ENCODE measurements at places on chromosomes 5 and 9. TPM values are rescaled to one million over a fixed set of nuclear protein-coding genes. Genes with fewer than 3 reads are reported as not detected.

DNA sequence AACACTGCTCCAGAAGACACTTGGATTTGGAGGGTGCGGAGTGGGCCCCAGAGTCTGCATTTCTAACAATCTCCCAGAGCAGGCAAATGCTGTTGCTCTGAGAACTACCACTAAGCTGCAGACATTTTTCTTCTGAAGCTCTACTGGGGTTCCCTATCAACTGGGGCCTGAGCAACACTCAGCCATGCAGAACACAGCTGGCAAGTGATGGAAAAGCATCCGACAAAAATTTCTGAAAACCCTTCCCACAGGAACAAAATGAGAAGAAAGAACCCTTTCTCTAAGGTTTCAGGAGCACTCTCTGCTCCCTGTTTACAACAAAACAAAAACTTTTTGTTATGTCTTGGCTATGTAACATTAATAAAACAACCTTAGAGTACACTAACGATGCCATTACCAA lies 516.9 kb downstream of the CTNND2 start:
- DNase-seq: no peak

- DNase-seq: no peak
Observed at GRCh38 chr9:96033896-96034295, 158.4 kb downstream of the ERCC6L2 start.

GRCh38 chr5:127068493-127069214 lies 4.6 kb downstream of the C5orf63 start:
- no peak for DNase-seq

DNA sequence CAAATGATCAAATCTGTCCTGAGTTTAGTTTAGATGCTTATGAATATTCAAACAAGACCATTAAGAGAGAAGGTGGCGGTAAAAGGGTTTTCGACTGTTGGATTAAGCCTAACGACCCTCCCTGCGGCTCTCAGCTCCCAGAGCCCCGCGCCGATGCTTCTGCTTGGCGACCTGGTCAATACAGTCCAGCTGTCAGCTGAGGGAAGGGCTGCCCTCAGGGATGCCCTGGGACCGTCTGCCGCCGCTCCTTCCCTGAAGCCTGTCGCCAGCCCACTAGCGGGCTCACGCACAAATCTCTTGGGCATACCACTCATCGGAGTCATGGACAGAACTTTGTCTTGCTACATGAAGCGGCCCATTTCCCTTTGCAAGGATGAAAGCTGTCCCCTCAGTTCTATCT lies 136.6 kb upstream of the RAPGEF1 start:
- peak; percentile 40 for DNase-seq

The TMEM215 gene
- total RNA-seq: not detected

- DNase-seq: no peak
Observed at GRCh38 chr9:12935714-12936113, 160.9 kb downstream of the LURAP1L start.

DNA sequence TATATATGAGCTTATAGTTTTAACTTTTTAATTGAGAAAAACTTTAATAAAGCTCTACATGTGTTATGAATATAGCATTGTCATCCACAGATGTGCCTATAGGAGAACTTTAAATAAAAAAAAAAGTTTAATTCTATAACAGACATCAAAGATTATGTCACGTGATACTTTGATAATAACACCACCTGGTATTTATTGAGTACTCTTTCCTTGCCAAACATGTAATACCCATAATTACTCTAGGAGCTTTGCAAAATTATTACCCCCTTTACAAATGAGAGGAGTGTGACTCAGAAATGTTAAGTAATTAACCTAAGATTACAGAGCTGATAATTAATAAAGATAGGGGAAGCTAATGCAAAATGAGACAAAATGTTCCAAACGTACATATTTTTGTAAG lies 43.0 kb downstream of the ITGA2 start:
- no peak for DNase-seq

The GDF9 gene
- 0.88 TPM for total RNA-seq

DNA sequence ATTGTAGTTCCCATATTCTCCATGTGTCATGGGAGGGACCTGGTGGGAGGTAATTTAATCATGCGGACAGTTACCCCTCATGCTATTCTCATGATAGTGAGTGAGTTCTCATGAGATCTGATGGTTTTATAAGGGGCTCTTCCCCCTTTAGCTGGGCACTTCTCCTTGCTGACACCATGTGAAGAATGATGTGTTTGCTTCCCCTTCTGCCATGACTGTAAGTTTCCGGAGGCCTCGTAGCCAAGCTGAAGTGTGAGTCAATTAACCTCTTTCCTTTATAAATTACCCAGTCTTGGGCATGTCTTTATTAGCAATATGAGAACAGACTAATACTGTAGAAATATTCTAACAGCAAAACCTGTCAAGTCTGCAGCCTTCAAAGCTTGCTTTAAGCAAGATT lies 293.2 kb downstream of the CTNND2 start:
- DNase-seq: no peak

The VPS13A gene
- total RNA-seq: 32.1 TPM

DNA sequence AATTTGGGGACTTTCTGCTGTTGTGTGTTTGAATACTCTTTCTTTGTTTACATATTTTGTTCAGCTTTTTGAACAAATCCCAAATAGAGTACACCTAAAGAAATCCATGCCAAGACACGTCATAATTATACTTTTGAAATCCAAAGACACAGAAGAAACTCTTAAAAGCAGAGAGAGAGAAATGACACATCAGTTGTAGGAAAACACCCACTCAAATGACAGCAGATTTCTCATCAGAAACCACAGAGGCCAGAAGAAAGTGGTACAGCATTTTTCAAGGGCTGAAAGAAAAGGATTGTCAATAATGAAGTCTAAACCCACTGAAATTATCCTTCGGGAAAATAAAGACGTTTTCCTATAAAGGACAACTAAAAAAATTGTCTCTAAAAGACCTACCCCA lies 378.6 kb downstream of the GADD45G start:
- no peak for DNase-seq

The STK32A gene
- total RNA-seq: 8.6 TPM

- DNase-seq: no peak
Observed at GRCh38 chr9:121821326-121821725, 169.9 kb downstream of the DAB2IP start.

GRCh38 chr9:127058011-127058644 lies 64.3 kb downstream of the ANGPTL2 start:
- no peak for DNase-seq

DNA sequence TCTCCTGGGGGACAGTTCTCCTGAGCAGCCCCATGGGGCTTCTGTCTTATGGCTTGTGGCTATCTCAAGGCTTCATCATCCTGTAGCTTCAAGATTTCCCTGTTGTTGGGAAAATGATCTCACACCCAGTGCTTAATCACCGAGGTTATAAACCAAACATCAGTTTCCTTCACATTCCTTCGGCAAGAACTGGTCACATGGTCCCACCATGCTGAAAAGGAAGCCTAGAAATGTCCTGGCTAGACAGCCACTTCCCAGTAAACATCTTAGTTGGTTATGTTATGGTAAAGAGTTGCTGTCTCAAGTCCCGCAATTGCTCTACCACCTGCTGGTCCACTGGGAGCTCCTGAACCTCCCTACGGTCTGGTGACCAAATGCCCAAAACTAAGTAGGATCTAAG lies 66.0 kb downstream of the RAB3C start:
- no peak for DNase-seq

The TRPM6 gene
- total RNA-seq: 1.3 TPM

- DNase-seq: peak; percentile 65
Observed at GRCh38 chr5:129771058-129771838, 23.4 kb downstream of the MINAR2 start.

DNA sequence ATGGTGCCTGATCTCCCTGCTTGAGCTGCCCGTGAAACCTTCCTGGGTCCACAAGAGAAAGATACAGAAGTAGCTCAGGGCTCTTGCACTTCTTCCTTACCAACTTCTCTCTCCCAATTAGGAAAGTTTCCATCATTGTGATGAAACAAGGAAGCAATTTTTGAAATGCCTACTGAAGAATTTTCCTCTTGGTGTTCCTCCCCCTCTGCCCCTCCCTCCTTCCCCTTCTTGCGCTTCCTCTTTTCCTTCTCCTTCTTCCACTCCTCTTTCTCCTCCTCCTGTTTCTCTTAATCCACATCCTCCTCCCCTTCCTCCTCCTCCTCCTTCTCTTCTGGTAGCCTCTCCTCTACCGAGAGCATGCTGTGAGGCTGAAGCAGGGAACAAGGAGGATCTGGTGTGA lies 36.3 kb upstream of the OTULINL start:
- no peak for DNase-seq

The TAF11L6 gene
- not detected for total RNA-seq
